ENCODE measurements at places on chromosomes 6 and 20.

- DNase-seq: peak; percentile 53
These were observed 27.9 kb upstream of the TBC1D7 start for GRCh38 chr6:13355999-13356785.

DNA sequence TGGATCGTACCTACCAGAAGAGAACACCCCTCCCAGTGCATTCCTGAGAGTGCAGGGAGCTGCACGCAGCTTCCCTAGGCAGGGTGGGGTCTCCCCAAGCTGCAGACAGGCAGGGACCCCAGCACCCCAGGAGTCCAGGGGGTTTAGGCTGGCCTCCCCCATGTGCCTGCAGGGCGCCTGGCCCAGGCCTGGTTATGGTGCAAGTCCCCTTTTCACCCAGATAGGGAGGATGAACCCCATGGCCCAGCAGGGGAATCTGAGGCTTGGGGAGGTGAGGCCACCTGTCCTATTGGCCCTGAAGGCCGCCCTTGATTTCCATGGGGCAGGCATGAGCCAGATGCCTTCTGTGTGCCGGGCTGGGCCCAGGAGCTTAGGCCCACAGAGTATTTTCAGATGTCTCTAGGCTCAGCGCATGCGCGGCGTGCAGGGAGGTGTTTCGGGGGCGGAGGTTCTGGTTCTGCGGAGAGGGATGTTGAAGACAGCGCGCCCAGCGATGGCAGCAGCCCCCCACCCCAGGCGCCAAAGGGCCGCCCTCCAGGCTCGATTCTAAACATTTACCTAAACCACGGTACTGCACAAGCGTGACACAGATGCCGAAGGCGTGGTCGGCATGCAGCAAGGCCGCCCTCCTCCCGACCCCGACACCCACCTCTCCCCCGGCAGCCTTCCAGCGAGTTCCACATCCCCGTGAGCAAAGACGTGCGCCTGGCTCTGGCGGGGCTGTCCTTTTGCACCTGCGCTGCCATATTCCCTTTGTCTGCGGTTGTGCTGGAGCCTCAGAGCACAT is 29.4 kb downstream of the COL20A1 start:
- no peak for DNase-seq

DNA sequence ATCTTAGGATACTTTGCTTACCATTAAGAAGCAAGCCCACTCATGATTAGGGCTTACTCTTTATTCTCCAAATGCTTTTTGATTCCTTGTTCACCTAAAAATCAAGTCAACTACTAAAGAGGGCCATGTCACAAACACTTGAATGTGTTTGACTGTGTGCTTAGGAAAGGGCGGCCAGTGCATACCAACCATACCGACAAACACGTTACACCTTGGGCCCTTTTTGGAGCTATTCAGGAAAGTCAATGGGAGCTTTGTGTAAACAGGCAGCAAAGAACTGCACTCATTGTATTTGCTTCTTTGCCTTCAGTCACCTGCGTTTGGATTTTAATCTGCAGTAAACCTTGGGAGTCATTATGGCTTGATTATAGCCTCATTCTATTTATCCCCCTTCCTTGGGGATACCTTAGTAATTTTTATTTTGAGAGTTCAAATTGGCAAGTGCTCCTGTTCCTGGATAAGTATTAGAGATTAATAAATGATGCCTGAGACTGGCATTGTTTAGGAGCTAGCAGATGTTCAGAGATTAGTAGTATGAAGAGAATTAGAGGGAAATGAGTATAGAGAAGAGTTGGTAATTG is 102.6 kb upstream of the HDGFL1 start:
- no peak for DNase-seq

GRCh38 chr20:43937591-43937990 is 22.9 kb downstream of the TOX2 start:
- no peak for DNase-seq

GRCh38 chr20:58141496-58141895 is 87.0 kb downstream of the ANKRD60 start:
- DNase-seq: no peak

- peak; percentile 34 for DNase-seq
These were observed 20.5 kb downstream of the RSPH9 start for GRCh38 chr6:43665376-43665775.

DNA sequence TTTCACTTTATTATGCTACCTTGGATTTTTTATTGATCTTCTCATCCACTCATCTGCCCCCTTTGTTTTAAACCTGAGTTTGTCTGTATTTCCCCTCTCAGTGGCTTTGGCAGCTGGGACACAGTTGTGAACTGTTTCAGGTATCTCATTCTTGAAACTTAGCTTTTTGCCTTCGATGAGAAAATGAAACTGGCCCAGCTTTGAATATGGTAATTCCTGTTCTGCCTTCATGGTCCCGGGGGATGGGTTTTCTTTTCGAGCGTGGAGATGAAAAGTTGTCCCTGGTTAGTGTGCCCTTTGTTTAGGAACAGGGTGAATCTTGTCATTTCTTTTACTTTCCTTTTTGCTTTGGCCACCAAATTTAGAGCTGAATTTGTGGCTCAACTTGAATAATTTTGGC is 25.6 kb downstream of the DHX35 start:
- no peak for DNase-seq

- DNase-seq: peak; percentile 47
These were observed 36.1 kb upstream of the NAA20 start for GRCh38 chr20:19981031-19981451.

GRCh38 chr6:130252527-130253237 is 29.9 kb upstream of the SAMD3 start:
- no peak for DNase-seq

GRCh38 chr6:88641178-88641903 is 322.1 kb downstream of the RNGTT start:
- peak; percentile 8 for DNase-seq

- DNase-seq: no peak
These were observed 49.1 kb downstream of the MAP7 start for GRCh38 chr6:136501096-136501495.

- DNase-seq: no peak
These were observed 1.8 kb downstream of the SLA2 start for GRCh38 chr20:36644032-36644705.

GRCh38 chr6:149084808-149085556 is 232.5 kb upstream of the TAB2 start:
- DNase-seq: no peak

DNA sequence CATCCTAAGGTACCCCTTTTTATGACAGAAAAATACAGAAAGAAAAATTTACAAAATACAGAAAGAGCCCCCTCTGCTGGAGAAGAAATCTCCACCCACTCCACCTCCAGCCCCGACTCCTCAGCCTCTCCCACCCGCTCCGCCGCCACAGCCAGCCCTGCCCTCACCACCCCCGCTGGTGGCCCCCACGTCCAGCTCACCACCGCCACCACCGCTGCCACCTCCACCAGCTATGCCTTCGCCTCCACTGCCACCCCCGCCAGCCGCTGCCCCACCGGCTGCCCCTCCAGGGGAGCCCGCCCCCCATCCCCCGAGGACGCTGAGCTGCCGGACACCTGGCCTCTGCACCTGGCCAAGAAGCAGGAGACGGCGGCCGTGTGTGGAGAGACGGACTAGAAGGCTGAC is 17.7 kb downstream of the WFDC2 start:
- no peak for DNase-seq

DNA sequence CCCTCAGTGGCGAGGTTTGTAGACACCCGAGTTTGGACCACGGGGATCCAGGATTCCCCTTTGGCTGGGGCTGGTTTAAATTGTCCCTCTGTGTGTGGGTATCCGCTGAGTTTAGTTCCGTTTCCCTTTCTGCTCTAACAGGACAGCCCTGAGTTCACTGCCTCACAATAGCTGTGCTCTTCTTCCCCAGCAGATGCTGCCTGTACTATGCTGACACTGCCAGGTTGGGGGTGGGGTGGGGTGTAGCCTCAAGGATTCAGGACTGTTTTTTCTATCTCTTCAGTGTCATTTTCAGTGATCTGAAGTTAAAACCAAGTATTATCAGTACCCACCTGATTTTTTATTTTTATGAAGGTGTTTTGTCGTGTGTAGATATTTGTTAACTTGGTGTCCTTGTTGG is 655.0 kb downstream of the COL12A1 start:
- DNase-seq: peak; percentile 20
